ENCODE measurements at places on chromosomes 11 and 22.

- no peak for DNase-seq
Measured at GRCh38 chr11:76729214-76729613, 53.9 kb upstream of the TSKU start.

GRCh38 chr11:115581871-115582639 lies 77.8 kb upstream of the CADM1 start:
- DNase-seq, result no peak

- no peak for DNase-seq
Measured at GRCh38 chr22:28741200-28741784, 328 bp downstream of the CHEK2 start.

- DNase-seq, result no peak
Measured at GRCh38 chr11:47539681-47540039, 13.3 kb downstream of the CELF1 start.

GRCh38 chr22:35575116-35575748 lies 34.6 kb downstream of the RASD2 start:
- no peak for DNase-seq

DNA sequence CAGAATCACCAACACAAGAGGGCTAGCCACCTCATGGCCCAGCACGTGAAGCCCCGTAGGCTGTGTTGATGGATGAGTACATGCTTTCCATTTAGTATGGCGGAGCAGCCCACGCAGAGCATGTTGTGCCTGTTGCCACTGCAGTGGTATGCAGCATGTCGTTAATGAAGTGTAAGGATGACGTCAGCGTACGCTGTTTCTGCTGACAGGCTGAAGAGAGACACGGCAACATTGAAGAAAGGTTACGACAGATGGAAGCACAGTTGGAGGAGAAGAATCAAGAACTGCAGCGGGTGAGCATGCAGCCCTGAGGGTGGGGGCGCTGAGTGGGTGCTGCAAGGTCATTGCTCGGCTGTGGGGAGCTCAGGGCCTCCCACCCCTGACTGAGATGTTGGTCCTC lies 62.8 kb downstream of the PPFIA1 start:
- DNase-seq, result no peak

DNA sequence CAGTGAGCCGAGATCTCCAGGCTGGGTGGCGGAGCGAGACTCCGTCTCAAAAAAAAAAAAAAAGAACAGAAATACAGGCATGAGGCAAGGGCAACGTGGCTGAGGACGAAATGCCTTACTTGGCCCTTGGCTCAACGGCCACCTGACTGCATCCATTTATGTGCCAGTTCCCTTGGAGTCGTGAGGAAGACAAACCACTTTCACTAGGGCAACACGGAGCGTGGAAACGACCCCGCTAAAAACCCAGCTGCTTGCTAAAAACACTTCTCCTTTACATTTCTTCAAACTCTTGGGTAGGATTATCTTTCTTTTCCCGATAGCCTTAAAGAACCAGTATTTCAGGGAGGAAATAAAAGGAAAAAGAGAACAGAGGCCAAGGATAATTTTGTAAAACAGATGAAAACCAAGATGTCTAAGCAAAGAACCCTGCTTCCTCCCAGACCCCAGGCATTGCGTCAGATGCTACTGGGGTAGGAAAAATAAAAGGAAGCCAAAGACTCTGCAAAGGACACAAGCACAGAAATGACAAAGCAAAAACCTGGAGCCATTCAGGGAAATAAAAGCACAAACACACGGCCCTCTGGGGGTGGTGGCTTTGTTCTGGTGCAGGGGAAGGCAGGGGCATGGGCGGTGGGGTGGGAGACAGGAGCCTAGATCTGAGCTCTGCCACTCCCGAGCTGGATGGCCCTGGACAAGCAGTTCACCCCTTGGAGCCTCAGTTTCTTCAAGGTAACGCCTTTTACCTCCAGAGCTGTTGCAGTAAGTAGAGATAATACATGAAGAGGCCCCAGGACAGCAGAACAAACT lies 37.0 kb downstream of the PC start:
- no peak for DNase-seq

DNA sequence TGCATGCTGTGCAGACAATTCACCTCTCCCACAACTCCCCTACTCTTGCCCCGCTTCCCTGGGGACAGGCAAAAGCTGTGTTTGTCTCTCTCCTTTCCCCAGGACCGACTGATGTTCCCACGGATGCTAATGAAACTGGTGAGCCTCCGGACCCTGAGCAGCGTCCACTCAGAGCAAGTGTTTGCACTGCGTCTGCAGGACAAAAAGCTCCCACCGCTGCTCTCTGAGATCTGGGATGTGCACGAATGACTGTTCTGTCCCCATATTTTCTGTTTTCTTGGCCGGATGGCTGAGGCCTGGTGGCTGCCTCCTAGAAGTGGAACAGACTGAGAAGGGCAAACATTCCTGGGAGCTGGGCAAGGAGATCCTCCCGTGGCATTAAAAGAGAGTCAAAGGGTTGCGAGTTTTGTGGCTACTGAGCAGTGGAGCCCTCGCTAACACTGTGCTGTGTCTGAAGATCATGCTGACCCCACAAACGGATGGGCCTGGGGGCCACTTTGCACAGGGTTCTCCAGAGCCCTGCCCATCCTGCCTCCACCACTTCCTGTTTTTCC lies 1.4 kb upstream of the MADD start:
- DNase-seq, result no peak

- DNase-seq, result no peak
Measured at GRCh38 chr22:27164781-27165503, 507.6 kb downstream of the MIAT start.

GRCh38 chr11:102580185-102580951 lies 44.8 kb downstream of the MMP20 start:
- DNase-seq, result no peak

DNA sequence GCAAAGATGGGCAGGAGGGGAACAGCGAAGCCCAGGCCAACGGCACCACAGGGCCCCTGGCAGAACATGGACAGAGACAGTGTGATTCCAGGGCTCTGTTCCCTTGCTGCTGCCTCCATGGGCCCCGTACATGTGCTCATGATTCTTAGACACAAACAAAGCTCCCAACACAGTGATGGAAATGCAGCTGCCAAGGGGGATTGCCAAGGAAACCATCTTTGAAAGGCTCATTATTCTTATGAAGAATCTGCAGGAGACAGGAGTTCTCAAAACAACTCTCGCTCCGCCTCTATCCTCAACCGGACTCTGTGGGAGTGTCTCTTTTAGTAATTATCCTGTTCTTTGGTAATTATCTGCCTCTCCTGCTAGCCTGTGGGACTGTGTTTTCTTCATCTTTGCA lies 32.2 kb downstream of the SERPINH1 start:
- no peak for DNase-seq

DNA sequence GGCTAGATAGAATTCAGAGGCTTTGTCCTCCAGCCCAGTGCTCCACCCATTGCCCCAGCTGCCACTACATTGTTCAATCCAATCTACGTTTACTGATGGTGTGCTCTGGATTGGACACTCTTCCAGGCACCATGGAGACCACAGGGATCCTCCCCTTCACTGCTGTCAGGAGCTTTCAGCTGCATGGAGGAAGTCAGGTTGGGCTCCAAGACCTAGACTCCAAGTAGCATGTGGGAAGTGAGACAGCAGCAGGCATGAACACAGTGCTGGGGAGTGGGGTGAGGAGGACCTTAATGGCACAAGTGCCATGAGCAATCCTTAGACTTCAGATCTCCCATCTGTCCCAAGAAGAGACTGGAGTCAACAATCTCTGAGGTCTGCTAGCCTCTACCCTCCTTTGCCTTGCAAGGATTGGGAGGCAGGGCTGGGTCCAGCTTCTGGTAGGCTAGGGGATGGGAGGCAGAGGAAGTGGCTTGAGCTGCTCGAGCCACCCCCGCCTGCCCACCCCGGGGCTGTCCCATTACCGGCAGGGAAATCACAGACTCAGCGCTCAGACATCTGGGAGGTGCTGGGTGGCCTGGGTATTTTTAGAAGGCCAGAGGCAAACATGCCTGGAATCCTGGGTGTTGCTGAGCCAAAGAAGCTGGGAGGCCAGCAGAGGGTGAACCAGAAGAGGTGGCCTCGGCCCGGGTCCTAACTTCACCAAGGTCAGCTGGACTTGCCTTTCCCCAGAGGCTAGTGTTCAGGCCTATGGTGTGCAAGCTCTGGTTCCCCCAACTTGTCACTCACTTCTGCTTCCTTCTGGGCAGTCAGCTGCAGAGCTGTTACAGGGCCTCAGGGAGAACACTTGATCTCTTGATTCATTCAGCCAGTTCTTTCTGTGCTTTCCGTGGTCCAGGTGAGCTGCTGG lies 15.2 kb upstream of the FCHSD2 start:
- DNase-seq, result no peak

DNA sequence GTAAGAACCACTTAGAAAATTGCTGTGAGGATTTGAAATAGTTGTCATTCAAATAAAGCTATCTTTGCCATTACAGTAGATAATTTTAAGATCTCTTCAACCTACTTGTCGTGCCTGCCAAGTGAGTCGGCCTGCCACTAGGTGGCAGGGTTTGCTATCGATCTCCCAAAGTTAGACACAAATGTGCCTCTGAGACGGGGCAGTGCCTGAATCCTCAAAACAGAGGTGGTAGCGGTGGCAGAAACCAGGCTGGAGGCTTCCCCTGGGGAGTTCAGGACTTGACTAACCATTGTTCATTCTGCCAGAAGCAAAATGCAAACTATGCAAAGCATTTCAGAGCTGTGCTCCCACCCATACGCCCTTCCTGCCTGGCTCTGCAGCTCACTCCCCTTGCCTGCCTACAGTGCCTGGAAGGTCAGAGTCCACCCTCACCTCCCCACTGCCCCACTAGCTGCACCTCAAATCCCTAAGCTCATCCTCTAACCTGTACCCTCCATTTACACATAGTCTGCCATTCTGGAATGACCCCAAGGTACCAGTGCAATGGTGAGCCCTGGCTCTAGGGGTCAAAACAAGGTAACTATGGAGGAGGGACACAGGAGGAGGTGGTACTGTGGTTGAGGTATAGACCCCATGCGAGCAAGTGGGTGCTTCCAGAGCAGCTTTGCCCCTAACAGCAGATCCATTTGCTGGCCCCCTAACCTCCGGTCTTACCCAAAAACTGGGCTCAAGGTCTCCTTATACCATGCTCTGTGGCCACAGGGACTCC lies 82.1 kb downstream of the C11orf58 start:
- DNase-seq, result peak; percentile 19

DNA sequence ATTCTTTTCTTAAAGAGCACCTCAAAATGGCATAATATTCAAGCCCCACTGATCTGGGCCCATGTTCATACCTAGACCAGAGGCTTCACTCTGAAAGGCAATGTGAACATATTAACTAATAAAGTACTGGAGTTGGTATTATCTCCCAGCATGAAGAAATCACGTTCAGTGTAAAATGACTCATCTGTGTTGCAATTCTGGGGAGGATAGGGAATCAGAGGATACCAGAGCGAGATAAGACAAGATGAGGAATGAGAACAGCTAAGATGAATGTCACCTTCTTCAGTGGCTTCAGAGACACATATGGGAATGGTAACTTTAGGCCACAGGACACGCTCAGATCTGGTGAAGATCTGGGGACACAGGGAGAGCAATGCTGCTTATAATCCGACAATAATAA lies 121.1 kb downstream of the NTM start:
- DNase-seq, result no peak

DNA sequence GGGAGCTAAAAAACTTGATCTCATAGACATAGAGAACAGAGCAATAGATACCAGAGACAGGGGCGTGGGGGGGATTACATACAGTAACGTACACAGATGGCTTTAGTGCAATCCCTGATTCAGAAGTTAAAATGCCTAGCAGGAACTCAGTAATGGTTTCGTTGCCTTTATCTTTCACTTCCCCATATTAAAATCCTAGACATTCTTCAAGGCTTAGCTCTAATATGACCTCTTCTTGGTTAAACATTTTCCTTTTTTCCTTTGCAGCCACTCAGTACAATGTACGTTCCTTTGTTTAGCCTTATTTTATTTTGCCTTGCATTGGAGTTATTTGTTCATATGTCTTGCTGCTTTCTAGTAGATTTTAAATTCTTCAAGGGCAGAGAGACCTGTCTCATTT lies 104.9 kb downstream of the C11orf87 start:
- no peak for DNase-seq

- no peak for DNase-seq
Measured at GRCh38 chr22:43533156-43533530, 121.3 kb downstream of the MPPED1 start.

DNA sequence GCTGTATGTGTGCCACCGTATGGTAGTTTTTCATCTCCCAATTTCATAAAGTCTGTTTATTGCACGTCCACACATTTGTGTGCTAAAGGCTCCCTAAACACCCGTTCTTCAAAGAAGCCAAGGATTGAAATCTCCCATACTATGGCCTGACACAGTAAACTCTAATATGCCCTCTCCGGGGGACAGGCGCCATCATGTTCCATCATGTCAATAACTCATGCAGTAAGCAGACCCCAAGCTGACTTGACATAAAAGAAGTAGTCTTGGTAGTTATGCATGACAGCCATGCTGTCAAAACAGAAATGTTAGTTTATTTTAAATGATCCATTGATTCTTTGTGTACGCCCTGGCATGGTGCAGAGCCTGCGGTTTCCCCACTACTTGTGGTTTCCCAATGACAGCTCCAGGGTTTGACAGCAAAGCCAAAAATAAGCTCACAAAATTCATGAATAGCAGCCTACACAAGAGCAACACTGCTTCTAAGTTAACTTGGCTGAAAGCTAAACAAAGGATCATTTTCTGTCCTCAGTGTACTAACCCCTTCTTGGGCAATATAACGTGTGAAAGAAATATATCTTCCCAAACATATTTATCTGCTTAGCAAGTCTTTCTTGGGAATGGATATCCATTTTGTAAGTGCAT lies 56.5 kb upstream of the CABP7 start:
- no peak for DNase-seq

- no peak for DNase-seq
Measured at GRCh38 chr11:119120639-119121007, 757 bp upstream of the HINFP start.

GRCh38 chr11:9953994-9954626 lies 290.2 kb downstream of the SWAP70 start:
- DNase-seq, result no peak

- DNase-seq, result no peak
Measured at GRCh38 chr11:120215634-120216033, 4.8 kb downstream of the OAF start.

DNA sequence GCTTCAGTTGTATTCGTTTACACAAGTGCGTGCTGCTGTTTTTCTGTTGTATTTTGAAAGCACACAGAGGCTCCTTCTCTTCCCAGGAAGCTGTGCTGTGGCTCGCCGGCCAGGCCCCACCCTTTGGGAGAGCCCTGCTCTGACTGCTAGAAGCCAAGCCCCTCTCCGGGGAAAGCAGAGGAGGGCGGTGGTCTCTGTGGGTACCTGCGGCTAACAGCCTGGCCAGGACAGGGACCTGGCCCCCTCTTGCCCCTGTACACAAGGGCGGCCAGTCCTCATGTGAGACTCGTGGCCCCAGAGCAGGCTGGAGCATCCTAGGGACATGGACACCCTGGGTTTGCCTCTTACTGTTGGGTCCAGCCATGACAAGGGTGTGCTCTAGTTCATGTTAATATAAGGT lies 14.8 kb downstream of the MOB2 start:
- no peak for DNase-seq

GRCh38 chr11:134060316-134060715 lies 8.6 kb upstream of the JAM3 start:
- no peak for DNase-seq

- DNase-seq, result no peak
Measured at GRCh38 chr11:58285483-58286040, 17.5 kb upstream of the OR10W1 start.

Measured in stimulated activated CD8-positive, alpha-beta memory T cell treated with anti-CD3 and anti-CD28 coated beads, Interleukin-4, amount 100 ng/mL, for 4 hours (primary cell).